Astrocyte (in vitro differentiated cells and primary cell): ENCODE measurements at places on chromosomes 7 and 10. TPM values are rescaled to one million over a fixed set of nuclear protein-coding genes. Genes with fewer than 3 reads are reported as not detected.

DNA sequence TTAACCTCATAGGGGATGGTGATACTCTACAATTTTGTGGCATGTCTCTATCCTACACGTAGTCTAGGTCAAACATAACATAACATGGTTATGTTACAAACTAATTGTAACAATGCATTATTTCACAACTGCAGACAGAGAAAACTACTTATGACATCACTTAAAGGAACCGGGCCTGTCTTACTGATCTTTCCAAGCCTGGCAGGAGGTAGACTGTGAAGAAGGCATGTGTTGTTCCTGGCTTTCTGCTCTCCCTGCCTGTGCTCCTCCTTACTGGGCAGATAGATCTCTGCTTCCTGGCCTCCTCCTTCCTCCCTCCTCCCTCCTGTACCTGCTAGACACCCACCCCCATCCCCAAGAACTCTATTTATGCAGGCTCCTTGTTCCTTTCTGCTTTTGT, 5.4 kb downstream of the CACNB2 start:
- no peak for DNase-seq

- no peak for DNase-seq
Measured at GRCh38 chr7:151311294-151311864, 30.2 kb upstream of the NUB1 start.

Gene ZNF775
- 6.4 and 6.5 TPM in 2 replicates for total RNA-seq

- peak; percentile 83 for DNase-seq
Measured at GRCh38 chr7:832167-832967, at the start of gene SUN1. Gene SUN1, plus strand, starts transcription at chr7:832476. Its CDS starts 49 bp downstream, at chr7:832525.

GRCh38 chr10:13392701-13393100, 44.6 kb upstream of the SEPHS1 start:
- DNase-seq: no peak

Gene IL6
- total RNA-seq: 2.5 and 2.7 TPM in 2 replicates

- no peak for DNase-seq
Measured at GRCh38 chr10:126250045-126250444, 138.2 kb downstream of the ADAM12 start.

- peak; percentile 5 for DNase-seq
Measured at GRCh38 chr10:74418285-74418872, 267.4 kb downstream of the ADK start.

- no peak for DNase-seq
Measured at GRCh38 chr7:102282465-102283362, 4.0 kb upstream of the SH2B2 start.
